RPMI8226 (cell line): ENCODE measurements at places on chromosomes 16 and 17.
A peak's percentile ranks its signal among the peaks of the same experiment; 100 is the strongest.

DNA sequence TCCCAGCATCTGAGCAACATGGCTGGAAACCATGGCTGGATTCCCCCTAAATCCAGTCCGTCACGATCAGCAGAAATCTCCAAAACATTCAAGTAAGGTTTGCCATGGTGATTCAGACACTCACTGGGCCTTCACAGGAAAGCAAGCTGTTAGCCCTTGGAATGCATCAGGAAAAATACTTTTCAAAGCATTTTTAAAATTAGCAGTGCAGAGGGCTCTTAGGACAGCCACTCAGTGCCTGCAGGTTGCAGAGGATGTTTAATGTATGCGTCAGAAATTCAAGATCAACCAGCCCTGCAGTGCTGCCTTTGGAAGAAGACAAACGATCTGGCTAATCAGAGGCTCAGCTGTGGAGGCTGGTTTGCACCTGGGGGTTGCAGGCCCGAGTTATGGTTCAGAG, 50.3 kb downstream of the FOXL1 start:
- DNase-seq = no peak

DNA sequence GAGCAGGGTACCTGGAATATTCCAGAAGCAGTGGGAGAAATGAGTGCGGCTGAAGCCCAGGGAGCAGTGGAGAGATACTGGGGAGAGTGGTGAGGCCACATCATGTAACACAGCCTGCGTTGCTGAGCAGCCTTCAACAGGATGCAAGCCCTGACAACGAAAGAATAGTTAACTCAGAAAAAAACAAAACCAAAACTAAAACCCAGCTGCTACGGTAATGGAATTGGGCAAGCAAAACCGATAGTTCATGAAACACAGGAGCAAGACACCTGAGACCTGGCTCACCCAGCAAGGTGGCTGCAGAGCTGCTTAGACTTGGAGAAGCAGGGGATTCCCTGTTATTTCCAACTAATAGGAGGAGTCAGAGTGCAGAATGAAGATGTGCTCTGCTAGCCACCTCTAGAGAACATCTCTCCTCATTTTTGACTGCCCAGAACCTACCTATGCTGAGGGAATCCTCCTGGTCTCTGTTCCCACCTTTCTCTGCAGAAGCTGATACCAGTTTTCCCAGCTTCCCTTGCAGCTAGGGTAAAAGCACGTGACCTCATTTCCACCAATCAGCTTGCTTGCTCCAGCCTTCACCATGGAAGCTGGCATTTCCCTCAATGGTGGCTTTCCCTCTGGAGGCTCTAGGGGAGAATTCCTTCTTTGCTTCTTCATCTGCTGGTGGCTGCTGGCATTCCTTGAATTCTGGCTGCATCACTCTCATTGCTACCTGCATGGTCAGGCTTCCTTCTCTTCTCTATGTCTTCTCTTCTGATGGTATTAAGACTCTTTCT, 59.4 kb upstream of the XYLT1 start:
- peak; percentile 31 for DNase-seq

GRCh38 chr17:8941980-8942622, 23.4 kb downstream of the PIK3R5 start:
- DNase-seq = no peak

DNA sequence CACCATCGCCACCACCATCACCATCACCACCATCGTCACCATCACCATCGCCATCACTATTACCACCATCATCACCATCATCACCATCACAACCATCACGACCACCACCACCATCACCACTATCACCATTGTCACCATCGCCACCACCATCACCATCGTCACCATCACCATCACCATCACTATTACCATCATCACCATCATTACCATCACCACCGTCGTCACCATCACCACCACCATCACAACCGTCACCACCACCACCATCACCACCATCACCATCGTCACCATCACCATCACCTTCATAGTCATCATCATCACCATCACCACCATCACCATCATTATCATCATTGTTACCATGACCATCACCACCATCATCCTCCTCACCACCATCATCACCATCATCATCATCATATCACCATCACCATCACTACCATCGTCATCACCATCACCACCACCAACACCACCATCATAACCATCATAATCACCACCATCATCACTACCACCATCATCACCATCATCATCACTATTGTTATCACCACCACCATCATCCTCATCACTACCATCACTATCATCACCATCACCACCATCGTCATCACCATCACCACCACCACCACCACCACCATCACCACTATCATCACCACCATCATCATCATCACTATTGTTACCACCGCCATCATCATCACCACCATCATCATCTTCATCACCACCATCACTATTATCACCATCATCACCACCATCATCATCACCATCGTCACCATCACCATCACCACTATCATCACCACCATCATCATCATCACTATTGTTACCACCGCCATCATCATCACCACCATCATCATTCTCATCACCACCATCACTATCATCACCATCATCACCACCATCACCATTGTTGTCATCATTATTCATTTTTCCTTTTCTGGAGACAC, 51.5 kb upstream of the ZNF469 start:
- no peak for DNase-seq

DNA sequence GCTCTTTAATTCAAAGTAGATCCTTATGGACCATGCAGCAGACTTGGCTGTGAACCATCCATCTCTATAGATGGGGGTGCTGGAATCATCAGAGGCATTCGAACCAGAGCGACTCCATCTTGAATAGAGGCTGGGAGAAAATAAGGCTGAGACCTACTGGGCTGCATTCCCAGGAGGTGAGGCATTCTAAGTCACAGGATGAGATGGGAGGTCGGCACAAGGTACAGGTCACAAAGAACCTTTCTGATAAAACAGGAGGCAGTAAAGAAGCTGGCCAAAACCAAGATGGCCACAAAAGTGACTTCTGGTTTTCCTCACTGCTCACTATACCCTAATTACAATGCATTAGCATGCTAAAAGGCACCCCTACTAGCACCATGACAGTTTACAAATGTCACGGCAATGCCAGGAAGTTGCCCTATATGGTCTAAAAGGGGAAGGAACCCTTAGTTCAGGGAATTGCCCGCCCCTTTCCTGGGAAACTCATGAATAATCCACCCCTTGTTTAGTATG, 89.2 kb upstream of the BRD7 start:
- no peak for DNase-seq

DNA sequence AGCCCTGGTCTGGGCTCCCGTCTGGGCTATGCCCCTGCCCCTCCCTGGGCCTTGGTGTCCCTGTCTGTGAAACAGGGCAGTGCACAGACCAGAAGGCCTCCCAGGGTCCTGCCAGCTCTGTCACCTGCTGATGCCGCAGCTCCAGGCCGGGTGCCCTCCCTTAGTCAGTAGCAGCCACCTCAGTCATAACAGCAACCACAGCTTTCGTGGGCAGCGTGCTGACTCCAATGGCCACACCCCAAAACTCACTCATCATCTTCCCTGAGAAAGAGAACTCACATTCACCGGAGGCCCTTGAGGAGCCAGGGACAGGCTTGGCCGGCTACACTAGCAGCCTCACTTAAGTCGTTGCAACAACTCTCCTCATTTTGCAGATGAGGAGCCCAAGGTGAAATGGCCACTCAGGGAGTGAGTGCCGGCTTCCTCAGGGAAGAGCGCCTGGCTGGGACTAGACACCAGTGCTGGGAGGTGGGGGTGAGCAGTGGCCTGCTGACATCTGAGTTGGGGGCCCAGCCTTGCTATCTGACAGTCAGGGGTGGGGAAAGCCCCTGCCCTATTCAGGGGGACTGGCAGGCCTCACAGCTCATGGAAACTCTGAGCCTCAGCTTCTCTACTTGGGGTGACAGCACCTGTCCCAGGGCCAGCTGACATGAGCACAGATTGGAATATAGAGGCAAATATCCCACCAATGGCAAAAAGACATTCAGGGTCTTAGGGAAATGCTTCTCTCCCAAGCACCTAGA, 22.6 kb downstream of the SLC5A10 start:
- DNase-seq = no peak

DNA sequence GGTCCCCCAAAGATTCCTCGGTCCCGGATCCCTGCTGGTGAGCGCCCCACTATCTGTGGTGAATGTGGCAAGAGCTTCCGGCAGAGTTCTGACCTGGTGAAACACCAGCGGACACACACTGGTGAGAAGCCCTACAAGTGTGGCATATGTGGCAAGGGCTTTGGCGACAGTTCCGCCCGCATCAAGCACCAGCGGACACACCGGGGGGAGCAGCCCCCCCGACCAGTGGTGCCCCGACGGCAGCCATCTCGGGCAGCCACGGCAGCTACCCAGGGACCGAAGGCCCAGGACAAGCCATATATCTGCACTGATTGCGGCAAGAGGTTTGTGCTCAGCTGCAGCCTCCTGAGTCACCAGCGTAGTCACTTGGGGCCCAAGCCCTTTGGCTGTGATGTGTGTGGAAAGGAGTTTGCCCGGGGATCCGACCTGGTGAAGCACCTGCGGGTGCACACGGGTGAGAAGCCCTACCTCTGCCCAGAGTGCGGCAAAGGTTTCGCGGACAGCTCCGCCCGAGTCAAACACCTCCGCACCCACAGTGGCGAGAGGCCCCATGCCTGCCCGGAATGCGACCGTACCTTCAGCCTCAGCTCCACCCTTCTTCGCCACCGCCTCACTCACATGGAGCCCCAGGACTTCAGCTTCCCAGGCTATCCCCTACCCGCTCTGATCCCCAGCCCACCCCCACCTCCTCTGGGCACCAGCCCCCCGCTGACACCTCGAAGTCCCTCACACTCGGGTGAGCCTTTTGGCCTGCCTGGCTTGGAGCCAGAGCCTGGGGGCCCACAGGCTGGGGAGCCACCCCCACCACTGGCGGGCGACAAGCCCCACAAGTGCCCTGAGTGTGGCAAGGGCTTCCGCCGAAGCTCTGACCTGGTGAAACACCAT, 2.8 kb downstream of the ZNF48 start:
- DNase-seq = no peak

DNA sequence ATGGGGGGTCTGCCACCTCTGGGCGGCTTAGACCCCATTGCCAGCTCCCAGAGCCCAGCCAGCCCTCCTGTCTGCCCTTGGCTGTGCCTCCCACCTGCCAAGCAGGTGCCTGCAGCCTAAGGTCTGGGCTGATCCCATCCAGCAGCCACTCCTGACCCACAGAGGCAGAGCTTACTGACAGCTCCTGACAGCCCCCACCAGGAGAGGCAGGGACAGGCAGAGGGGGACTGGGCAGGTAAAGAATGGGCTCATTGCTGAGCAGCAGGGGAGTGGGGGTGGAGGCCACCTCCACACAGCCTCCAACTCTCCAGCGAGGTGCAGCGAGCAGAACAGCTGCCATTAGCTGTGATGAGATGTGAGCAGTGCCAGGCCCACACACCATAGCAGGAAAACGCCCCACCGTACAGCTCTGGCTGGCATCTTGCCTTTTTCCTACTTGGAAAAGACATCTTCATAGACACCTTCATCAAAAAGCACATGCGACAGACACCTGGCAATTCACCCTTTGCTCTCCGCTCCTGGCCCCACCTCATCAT, 164.4 kb downstream of the C16orf78 start:
- no peak for DNase-seq

- DNase-seq = peak; percentile 20
These were observed 98.5 kb downstream of the ZNF778 start for GRCh38 chr16:89315791-89316581.

- no peak for DNase-seq
These were observed 81.6 kb upstream of the CDC42EP4 start for GRCh38 chr17:73393381-73393780.

DNA sequence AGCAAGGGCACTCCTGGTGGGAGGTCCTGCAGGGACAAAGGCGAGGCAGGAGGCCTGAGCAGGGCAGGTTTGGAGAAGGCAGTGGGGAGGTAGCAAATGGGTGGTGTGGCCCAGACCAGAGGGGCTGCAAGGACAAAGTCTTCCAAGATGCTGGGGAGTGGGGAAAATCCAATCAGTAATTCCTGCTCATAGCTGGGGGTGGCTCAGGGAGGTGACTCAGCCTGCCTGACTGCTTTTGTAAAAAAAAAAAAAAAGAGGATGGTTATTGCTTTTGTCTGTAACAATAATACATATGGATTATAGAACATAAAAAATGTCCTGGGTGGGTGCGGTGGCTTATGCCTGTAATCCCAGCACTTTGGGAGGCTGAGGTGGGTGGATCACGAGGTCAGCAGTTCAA, 5.2 kb downstream of the IL34 start:
- no peak for DNase-seq

DNA sequence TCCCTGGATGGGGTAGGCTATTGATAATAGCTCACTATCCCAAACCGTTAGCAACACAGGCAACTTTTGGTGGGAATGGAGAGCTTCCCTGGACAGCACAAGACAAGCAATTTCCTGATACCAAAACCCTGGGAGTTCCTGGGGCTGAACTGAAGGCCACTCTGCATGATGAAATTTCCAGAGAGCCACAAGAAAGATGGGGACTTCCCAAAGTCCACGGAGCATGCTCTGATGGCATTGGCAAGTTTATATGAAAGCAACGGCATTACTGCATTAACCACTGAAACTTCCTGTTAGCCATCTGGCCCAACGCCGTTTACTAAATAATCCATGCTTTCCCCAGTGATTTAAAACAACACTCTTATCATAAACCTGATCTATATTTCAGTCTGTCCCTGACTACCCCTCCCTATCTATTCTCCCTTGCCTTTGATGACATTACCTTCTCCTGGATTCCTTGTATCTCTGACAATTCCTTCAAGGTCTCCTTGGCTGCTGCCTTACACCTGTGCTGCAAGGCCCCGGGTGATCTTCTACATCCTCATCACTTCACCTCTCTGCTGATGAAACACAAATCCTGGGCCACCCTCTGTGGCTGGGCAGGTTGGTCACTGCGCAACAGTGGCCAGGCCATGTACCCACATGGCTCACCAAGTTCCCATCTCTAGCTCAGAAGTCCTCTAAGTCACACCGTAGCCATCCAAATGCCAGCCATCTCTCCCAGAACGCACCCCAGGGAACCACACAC, 108.5 kb upstream of the RCVRN start:
- DNase-seq = peak; percentile 17

DNA sequence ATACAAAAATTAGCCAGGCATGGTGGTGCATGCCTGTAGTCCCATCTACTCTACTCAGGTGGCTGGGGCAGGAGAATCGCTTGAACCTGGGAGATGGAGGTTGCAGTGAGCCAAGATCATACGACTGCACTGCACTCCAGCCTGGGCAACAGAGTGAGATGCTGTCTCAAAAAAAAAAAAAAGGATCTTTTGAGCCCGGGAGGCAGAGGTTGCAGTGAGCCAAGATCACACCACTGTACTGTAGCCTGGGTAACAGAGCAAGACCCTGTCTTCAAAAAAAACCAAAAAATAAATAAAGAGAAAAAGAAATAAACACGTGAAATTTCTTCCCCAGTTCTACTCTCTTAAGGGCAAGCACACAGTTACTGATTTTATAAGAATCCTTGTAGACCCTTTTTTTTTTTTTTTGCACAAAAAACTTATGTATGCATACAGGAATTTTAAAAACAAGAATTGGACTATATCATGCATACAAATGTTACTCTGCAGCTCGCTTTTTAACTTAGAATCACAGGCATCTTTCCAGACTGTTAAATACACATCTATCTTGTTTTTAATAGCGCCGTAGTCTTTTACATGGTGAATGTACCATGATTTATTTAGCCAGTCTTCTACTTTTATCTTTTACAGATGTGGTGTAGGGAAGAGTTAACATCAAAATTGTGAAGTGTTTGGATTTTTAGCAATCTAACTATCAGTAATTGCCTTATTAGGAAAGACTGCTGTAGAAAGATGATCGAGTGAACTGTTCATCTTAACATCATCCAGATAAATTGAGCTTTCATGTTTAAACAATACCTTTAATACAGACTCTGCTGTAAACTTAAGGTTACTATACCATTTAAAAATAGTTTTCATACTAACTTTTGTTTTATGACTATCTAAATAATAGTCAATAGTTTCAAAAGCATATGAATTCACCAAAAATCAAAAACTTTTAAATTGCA, 14.6 kb downstream of the CDH3 start:
- no peak for DNase-seq
